ENCODE measurements at places on chromosomes 4 and X.
A peak's percentile ranks its signal among the peaks of the same experiment; 100 is the strongest.

DNA sequence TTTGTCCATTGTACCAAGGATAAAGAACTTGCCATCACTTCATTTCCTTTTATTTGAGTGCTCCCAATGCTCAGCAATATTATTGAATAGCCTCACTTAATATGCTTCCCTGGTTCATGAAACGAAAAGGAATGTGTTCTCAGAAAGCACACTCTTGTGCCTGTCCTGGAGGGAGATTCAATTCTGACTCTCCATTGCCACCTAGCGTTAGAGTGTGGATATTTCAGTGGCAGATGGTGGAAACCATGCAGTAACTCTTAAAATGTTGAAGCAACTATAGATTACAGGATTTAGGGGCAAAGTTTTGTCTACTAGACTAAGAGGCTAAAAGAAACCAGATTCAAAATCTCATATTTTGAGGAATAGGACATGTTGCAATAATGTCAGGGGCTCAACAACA lies 36.0 kb downstream of the GAB3 start:
- DNase-seq, result peak; percentile 35

DNA sequence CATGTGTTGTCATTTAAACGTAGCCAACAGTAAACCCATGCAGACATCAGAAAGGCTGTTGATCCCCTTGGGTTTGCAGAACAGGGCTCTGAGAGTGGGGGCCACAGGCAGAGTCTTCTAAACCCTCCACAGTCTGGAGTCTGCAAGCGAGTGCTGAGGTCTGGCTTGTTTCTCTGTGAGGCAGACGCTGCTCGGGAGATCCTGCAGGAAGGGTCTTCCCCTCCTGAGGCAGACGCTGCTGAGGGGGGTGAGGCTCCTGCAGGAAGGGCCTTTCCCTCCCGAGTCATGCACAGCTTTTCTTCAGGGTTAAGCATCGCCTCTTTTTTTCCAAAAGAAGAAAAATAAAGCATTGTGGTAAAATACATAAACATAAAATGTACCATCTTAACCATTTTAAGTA lies 17.1 kb upstream of the PDE6B start:
- DNase-seq, result no peak

DNA sequence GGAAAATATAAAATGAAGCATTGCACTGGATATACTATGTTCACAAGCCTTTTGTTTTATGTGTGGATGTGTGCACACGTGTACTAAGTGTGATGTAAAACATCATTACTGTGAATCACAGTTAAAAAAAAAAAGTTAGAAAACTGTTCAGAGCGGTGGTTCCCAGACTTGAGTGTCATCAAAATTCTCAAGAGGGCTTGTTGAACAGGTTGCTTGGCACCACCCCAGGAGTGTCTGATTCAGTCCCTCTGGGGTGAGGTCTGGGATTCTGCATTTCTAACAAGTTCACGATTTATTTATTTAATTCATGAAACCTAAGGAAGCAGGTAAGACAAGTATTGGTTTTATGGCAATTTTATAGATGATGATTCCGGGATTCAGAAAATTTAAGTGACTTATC lies 1.8 kb downstream of the CENPU start:
- DNase-seq, result peak; percentile 24

DNA sequence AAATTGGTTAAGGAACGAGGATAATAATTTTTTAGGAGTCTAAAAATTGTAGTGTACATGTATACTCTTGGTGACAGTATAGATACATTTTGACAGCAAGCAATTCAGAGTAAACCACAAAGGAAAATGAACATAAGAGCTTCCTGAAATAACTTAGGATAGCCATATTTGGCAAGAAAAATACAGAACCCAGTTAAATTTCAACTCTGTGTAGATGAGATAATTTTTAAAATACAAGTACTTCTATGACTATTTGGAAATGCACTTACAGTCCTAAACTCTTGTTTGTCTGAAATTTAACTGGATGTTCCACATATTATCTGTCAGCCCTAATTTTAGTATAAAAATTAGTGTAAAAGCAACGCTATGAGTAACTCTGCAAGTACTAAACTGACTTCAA lies 124.4 kb upstream of the PCDH18 start:
- DNase-seq, result no peak

DNA sequence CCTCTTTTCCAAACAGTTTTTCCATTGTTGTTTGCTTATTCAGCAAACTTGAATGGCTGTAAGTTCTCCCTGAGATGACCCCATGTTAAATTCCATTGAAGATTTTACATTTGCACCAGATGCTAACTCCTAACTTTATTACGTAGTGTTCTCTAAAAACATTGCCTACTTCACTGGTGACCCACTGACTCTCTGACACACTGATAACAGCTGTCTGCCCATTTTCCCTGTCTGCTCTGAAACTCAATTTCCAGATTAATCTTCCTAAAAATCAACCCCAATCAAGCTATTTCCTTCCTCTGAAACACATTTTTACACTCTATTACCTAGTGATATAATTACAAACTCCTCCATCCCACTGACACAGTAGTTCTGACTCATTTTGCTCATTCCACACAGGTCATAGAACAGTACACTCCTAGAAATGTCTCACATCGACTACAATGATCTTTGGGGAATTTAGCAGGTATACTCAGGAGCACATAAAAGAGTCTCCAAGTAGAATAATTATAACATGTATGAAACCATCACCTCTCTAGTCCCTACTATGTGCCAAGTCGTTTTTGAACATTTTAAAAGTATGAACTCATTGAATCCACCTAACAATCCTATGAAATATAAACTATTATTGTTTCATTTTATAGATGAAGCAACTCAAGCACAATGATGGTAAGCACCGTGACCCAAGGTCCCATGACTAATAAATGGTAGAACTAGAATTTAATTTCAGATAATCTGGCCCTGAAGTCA lies 210.9 kb downstream of the SLIT2 start:
- DNase-seq, result no peak

DNA sequence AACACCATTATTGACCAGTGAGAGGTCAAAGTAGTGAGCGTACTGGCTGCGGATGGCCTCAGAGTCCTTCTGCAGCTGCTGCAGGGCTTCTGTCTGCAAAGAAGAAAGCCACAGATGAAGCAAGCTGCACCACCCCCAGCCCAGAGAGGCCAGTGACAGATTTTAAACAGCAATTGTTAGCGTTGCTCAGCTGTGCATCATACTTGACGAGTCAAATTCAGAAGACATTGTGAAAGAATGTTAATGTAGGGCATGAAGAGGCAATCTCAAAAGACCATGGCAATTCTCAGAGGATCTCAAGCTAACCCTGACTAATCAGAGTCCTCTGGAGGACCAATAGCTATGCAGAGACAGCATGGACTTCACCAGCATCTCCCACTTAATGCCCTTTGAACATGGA lies 16.6 kb downstream of the DKC1 start:
- DNase-seq, result no peak

DNA sequence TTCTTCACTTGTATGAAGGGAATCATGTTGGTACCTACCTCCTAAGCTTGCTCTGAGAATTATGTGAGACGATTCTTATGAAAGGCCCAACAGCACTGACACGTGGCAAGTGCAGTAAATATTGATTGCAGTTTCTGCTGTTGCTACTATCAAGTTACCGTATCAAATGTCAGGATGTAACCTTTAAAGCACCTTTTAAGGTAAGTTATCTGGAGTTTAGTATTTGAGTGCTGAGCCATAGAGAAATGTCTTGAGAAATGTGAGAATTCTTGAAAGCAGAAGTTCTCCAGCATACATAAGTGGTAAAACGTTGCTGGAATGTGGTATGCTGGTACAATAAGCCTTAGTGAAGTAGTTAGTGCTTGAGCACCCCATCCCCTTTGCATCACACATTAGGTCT lies 90.4 kb downstream of the PHOX2B start:
- no peak for DNase-seq

DNA sequence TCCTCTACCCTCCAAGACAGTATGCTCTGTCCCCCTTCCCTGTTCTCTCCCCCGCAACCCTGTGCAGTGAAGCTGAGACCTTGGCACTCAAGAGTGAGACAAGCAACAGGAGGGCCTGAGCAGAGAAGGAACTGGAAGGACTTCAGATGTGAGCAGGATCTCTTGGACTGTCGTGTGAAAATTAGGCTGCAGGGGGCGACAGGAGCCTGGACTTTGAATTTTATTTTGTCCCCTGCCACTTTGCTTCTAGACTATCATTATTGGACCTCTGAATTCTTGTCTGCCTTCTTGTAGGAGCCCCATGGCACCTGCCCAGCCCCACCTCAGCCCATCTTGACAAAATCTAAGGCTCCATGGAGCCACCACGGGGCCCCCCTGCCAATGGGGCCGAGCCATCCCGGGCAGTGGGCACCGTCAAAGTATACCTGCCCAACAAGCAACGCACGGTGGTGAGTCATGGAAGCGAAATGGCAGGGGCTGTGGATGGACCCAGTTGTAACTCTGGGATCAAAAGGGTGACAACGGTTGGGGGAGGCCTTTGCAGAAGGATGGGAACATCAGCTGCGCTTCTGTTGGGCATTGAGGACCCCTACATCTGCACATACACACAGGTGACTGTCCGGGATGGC lies 1.7 kb downstream of the ARAF start:
- DNase-seq, result no peak

GRCh38 chrX:154369449-154370299 lies 4.8 kb downstream of the FLNA start:
- peak; percentile 94 for DNase-seq

- DNase-seq, result no peak
Measured at GRCh38 chr4:59024257-59024656, 1914.1 kb upstream of the IGFBP7 start.

DNA sequence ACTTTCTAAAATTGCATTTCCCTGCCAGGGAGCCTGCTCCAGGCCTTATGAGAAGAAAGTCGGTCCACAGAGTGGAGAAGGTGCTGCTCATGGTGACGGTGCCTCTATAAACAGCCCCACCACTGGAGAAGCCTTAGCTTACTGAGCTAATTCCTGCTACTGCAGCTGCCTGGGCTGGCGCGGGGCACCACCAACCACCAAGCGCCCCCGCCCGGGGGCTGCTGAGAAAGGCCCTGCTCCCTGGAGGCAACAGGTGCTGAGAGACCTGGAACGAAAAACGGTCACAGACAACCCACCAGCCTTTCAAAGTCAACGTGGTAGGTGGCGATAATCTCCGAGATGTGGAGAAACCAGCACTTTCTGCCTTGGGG lies 2.9 kb downstream of the HCFC1 start:
- no peak for DNase-seq

DNA sequence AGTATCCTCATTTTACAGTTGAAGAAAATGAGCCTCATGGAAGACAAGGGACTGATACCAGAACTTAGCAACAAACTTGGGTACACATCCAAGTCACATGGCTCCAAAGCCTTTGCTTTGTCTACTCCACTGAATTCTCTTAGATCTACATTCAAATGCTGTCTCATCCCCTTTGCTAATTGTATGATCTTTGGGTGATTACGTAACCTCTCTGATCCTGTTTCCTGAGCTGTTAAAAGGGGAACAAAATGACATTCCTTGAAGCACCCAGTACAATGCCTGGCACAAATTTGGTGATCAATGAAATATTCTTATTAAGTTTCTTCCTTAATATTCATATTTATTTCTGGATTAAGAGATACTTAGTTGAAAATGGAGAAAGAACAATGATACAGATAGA lies 5.9 kb upstream of the HPGD start:
- DNase-seq, result no peak
